Lower leg skin (tissue), 4 donors: ENCODE measurements at places on chromosomes 6 and 20.

DNA sequence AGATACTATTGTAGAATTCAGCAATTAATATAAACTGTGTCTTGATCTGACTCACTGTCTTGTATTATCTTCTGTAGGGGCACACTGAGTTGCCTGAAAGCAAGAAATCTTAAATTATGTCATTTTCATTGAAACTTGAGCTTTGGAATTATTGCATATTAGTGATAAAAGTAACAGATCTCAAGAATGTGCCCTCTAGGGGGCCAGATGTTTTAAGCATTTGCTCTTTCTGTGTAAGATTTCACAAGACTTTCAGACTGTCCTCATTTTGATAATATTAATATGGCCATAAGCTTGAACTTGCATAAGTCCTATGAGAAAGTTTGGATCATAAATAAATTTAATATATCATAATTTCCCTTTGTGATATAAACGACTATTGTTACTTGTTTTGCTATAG is 55.5 kb upstream of the MYO6 start:
- no peak for DNase-seq

- no peak for DNase-seq
Observed at GRCh38 chr6:54248994-54249393, 59.2 kb upstream of the TINAG start.

DNA sequence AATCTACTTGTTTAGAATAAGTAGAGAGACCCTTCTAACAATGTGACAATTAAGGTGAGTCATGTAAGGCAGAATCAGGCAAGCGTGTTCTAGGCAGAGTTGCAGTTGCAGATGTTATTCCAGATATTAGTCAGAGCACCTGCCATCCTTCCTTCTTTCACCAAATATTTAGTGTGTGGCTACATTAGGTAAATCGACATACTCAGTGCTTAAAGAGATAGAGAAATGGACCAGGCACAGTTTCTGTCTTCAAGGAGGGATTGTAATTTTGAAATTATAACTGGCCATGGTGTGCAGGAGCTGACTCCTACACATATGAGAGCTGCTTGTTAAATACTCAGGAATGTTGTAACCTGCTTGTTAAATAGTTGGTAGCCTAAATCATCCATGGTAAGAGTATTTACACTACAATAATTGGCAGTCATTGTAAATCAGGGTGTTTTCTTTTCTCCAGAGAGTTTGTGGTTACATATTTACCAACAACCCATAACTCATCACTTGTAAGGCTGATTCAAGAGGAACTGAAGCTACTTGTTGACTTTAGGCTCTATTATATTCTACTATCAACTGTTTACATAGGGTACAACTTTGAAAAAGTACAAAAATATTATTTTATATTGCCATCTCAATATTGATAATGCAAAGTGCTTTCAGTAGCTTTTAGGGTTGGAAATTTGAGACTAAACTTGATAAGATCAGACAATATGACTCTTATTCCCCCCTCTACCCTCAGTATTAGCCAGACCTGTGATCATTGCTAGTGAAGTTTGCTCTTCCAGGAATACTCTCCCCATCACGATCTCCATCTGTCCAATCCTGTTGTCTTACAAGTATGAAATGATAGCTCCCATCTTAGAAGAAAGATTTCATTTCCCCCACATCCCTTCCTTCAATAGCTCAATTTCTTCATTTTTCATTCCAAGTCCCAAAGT is 607.1 kb downstream of the COL12A1 start:
- DNase-seq, result no peak

- no peak for DNase-seq
Observed at GRCh38 chr6:86820750-86821149, 116.6 kb upstream of the HTR1E start.

DNA sequence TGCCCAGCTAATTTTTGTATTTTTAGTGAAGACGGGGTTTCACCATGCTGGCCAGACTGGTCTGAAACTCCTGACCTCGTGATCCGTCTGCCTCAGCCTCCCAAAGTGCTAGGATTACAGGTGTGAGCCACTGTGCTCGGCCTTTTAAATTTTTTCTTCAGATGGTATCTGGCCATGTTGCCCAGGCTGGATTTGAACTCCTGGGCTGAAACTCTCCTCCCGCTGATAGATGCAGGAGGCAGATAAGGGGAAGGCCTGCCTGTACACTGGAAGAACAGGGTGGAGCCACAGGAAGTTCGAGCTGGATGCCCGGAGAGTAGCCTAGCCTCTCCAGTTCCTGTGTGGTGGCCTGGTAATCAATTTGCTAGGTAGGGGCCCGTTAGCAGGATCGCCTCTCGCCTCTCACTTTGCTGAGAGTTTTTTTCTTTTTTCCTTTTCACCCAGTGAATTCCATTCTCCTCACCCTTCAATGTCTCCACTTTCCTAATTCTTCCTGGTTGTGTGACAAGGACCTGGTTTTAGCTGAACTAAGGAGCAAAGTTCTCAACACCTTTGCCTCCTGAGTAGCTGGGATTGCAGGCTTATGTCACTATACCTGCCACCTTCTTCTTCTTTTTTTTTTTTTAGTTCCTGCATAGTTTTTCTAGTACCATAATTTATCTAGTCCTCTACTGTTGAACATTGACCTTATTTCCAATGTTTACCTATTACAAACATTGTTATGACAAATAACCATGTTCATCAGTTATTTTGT is 19.4 kb upstream of the ITCH start:
- DNase-seq, result no peak

GRCh38 chr6:53336070-53336469 is 12.7 kb downstream of the ELOVL5 start:
- no peak for DNase-seq

DNA sequence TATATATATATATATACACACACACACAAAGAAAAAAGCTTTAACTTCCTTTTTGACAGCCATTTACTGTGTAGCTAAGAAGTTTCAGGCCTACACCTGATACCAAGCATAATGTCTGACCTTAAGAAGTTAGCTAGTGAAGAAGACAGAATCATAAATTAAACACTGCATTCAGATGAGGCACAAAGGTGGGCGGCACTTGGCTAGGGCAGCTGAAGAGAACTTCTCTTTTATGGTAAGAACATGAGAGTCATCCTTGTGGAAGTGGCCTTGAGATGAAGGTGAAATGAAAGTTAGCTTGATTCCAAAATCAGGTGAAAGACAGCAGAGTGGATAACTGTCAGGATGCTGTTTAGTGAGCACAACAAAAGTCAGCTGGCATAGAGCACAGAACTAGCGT is 46.5 kb downstream of the HTR1B start:
- no peak for DNase-seq

- DNase-seq, result no peak
Observed at GRCh38 chr20:59121714-59122565, 41.7 kb upstream of the ZNF831 start.

GRCh38 chr6:79425589-79426311 is 111.5 kb downstream of the LCA5 start:
- no peak for DNase-seq

DNA sequence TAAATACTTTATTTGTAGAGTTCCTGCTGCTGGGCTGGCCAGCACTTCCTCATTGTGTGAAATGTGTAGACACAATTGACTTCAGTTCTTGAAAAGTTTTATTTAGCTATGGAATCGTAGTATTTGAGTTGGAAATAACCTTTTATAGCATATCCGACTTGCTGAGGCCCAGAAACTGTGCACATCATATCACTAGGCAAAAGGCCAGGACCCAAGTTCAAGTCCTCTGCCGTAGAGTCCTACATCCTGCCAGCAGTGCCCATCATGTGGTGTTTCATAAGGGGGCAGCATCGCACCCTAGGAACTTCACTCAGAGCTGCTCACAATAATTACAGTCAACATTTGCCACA is 207.7 kb upstream of the SNX9 start:
- DNase-seq, result no peak

- DNase-seq, result no peak
Observed at GRCh38 chr6:12572896-12573827, 143.4 kb upstream of the PHACTR1 start.

GRCh38 chr6:151478670-151479069 is 15.1 kb upstream of the CCDC170 start:
- no peak for DNase-seq

DNA sequence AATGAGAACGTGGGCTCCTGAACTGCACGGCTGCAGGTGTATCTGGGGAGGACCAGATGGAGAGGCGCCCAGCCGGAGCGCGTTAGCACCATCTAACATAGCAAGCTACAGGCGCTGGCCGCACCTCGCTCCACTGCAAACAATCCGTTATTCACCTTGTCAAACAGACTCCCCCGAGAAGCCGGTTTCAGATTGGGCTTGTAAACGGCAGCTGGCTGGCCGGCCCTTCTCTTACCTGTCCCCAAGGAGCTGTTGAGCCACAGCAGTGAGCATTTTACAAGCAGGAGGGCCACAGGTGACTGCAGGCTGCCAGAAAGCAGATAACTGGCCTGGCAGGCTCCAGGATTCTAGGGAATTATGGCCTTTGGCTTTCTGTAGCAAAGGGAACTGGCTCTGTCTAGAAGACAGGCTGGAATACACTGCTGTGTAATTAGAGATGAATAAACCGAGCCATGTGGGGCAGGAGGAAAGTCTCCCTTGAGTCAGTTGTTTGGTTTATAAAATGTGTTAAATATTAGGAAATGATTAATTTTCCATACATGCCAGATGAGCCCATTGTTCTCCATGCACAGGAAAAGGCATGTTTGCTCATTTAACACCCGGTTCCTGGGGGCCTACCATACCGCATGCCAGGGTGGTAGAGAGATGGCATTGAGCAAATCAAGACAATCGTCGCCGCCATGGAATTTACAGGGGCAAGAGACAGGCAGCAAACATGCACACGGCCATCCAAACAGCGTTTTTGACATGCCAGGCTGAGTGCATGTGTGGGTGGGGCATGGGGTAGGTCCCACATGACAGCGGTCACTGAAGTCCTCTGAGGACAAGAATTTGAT is 159.3 kb downstream of the NFATC2 start:
- no peak for DNase-seq

DNA sequence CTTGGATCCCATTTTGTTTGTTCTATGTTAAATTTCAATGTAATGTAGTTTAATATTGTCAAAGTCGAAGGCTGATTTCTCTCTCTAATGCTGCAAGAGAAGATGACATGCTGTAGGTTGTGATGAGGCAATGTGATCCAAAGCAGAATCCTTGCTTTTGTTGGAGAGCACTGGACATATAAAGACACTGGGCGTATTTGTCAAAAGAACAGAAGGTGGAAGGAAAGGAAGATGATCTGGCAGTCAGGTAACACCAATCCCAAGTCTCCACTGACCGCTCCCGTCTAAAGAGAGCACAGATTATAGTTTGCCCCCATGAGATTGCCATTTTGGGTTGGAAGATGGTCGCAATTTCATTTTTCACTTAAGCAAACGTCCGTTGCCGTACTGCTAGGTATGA is 935 bp upstream of the RFX6 start:
- DNase-seq, result no peak

GRCh38 chr6:10481101-10481500 is 40.0 kb upstream of the GCNT2 start:
- DNase-seq, result no peak

- DNase-seq, result no peak
Observed at GRCh38 chr6:167981916-167982462, 15.5 kb upstream of the KIF25 start.

DNA sequence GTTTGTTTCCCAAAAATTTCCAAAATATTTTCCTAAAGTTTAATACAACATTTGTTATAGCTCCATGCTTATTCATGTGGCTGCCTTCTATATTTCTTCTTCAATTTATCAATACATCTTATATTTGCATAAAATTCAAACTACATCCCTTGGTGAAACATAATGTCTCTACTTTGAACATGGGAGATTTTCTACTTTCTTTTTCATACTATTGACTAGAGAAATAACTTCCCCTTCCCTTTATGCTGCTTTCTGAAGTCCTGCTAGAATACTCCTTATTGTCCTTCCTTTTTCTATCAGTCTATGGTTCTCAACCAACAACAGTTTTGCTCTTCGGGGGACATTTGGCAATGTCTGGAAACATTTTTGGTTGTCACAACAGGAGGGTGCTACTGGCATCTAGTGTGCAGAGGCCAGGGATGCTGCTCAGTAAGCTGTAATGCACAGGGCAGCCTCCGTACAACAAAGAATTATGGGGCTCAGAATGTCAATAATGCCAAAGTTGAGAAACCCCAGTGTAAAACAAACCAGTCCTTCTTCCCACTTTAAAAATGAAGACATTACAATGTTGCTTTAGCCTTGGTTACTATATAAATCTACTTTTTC is 29.9 kb downstream of the MKKS start:
- DNase-seq, result no peak

DNA sequence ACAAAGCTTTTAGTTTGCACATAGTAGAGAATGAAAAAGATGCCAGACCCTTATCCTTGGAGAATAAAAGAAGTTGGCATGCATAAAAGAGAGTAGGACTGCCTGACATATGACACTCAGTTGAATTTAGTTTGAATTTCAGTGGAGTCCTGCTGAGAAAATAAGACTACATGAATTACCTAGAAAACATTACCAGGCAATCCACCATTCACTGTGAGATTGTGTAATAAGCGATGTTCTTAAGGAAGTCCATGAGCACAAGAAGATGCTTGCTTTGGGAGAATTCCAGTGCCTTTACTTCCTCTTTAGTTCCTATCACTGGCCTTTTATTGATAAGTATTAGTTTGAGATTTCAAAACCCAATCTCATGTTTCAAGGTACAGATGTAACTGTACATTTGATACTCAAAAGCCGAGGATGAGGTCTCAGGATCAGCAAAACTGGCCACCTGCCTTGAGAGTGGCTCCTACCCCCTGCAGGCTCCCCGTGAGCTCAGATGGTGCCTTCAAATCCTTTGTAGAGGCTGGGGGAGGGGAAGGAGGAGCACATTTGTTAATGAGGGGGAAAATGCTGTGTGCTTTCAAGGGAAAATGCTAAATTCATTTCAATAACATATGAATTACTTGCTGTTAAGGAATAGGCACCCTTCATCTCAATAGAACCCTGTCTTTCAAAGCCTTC is 11.2 kb upstream of the UNC93A start:
- DNase-seq, result no peak

- no peak for DNase-seq
Observed at GRCh38 chr6:36357872-36358225, 21.2 kb upstream of the BNIP5 start.
